ENCODE measurements at places on chromosomes 7 and 10.

DNA sequence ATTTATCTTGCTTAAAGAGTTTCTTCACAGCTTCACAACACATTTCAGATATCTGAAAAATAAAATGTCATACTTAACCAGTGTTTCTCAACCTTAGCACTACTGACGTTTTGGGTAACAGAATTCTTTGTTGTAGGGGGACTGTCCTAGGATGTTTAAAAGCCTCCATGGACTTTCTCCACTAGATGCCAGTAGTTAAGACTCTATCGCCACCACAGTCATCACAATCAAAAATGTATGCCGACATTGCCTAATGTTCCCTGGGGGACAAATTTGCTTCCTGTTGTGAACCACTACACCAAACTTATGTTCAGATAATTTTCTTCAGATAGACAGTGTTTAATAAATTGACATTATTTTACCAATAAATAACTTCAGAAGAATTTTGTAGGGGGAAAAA lies 13.4 kb downstream of the NOC3L start:
- no peak for DNase-seq

DNA sequence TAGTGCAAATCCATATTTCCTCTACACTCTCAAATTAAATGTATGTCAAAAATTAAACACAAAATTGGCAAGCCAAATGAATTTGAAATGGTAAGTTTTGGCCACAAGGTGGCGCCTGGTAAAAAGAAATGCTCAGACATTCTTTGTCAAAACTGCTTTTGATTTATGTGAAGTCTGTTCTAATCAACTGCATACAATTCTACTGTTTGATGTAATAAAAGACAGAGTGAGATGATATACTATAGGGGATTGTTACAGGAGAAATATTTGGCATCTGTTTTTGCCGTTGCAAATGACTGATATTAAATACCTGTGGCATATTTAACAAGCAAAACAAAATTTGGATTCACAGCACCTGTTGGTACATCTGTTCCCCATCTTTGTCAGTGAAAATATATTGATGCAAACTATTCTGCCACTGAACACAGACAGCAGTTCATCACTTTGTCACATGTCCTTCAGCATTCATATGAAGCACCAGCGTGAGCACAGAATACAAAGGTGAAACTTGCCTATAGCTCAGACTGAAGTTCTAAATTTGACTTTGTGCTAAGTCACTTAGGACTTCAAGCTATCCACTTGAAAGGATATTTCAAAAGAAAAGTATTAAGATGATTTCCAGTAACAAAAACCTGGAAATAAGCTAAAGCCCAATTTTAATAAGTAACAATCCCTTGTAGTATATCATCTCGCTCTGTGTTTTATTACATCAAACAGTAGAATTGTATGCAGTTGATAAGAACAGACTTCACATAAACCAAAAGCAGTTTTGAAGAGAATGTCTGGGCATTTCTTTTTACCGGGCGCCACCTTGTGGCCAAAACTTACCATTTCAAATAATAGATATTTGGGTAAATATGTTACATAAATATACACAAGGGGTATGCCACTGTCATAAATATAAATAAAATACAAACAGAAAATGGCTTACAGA lies 10.2 kb upstream of the CH25H start:
- DNase-seq: peak; percentile 82

GRCh38 chr7:98278936-98279335 lies 2.5 kb upstream of the BRI3 start:
- DNase-seq: no peak

- DNase-seq: no peak
Measured at GRCh38 chr10:12432402-12433189, 83.2 kb downstream of the CAMK1D start.

GRCh38 chr7:21358648-21359047 lies 69.2 kb upstream of the SP4 start:
- DNase-seq: no peak

DNA sequence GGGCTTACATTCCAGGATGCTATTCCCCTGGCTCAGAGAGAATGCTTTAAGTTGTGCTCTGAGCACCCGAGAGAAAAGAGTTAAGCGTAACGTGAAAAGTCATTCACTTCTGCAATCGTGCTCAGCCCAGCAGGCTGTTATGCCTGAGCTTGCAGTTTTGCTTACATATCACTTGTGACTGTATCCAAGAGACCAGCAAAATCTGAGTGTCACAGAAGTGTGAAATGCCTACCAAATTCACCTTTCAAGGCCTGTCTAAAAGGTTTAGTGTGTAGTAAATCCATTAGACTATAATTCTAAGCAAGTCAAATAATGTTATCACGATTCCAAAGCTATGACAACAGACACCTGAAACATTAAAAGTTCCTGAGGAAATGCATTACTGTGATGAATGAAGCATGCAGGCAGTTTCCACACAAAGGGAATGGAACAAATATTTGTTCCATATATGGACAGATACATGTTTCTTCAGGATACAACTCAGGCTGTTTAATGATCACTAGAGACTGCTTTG lies 20.1 kb downstream of the ITGB1 start:
- no peak for DNase-seq

GRCh38 chr10:97612386-97612785 lies 20.9 kb downstream of the MORN4 start:
- DNase-seq: peak; percentile 41

DNA sequence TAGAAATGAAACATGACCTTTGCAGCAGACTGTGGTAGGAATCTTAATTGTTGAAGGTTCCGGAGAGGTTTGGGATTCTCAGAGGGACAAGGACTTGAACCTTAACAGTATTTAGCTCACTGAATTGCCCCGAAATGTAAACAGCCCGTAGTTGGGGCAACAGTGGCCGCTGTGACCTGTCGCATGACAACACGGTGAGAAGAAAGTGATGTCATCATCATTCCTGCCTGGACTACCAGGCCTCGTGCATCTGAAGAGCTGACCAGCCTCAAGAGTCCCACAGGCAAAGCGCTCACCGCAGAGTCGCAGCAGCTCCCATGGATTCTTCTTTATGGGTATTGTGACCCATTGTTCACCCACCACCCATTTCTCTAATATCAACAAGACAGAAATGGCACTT lies 250.6 kb downstream of the KLF6 start:
- no peak for DNase-seq

DNA sequence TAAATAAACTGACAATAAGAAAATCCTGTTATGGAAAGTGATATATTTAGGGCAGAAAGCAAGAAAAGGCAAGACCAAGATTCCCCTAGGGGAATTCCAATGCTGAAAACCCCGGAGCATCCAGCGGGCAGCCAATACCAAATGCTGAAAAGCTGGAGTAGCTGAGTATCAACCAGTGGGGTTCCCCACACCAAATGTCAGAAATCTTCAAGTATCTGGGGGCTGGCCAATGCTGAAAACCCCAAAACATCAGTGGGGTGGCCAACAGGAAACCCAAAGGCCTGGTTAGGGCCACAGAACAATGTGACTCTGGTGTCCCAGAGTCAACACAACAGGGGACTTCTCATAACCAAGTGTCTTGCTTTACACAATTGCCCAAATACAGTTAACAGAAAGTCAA lies 271.8 kb upstream of the CACNA2D1 start:
- no peak for DNase-seq

DNA sequence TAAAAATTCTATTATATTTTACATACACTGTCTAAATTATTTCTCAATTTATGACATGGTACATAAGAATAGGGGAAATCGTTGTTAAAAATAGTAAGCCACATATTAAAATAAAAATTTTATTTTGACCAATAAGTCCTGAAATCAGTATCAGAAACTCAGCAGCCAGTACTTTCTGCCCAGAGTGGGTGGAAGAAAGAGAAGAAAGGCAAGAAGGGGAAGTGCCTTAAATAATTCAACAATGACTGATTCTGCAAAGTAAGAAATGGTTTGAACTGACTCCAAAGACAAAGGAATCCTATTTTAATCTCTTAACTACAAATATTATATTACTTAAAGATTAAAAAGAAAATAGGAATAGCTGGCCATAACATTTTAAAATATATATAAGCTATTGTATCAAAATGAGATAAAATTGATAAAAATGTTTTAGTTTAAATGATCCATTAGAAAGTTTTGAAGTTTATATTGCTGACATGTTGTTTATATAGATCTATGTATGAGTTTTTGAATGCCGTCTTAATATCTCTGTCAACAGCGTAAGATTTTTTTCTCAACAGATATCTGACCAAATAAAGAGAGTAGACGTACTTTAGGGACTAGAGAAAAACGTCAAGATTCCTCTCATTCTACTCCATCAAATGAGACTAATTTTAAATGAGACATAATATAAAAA lies 30.2 kb upstream of the NRCAM start:
- DNase-seq: no peak
